Skin of body (tissue), 3 donors: ENCODE measurements at places on chromosomes 4 and X. TPM values are rescaled to one million over a fixed set of nuclear protein-coding genes. Genes with fewer than 3 reads are reported as not detected.

Gene OCIAD2
- total RNA-seq = 16.3 TPM

Gene RPS6KA3
- 37.8 TPM for total RNA-seq

Gene ZNF185
- total RNA-seq = 17.7 TPM

Gene KIAA0232
- 26.8 TPM for total RNA-seq

Gene SLITRK4
- 1.6 TPM for total RNA-seq

Gene METTL14
- 14.8 TPM for total RNA-seq

Gene MAP3K15
- total RNA-seq = 0.49 TPM

Gene SMIM31
- not detected for total RNA-seq

Gene CTAG1A
- total RNA-seq = not detected

Gene CSAG2
- not detected for total RNA-seq

Gene DIPK2B
- total RNA-seq = 12.2 TPM

Gene WDR13
- 38.6 TPM for total RNA-seq

Gene MAGEA11
- not detected for total RNA-seq

Gene MAGEB10
- total RNA-seq = not detected

Gene GAGE12J
- total RNA-seq = not detected

Gene SLC6A14
- 11.2 TPM for total RNA-seq

Gene DGAT2L6
- 12.4 TPM for total RNA-seq
